Activated effector memory CD4-positive, alpha-beta T cell treated with anti-CD3 and anti-CD28 coated beads, Interleukin-2, amount 50 U/mL, for 16 hours (primary cell): ENCODE measurements at places on chromosomes 3 and 15.

- DNase-seq: no peak
Observed at GRCh38 chr15:24977686-24978085, 22.9 kb downstream of the SNRPN start.

- DNase-seq: no peak
Observed at GRCh38 chr3:159861369-159861987, 127.2 kb upstream of the IL12A start.

- DNase-seq: no peak
Observed at GRCh38 chr3:197541756-197542539, 13.8 kb downstream of the BDH1 start.

DNA sequence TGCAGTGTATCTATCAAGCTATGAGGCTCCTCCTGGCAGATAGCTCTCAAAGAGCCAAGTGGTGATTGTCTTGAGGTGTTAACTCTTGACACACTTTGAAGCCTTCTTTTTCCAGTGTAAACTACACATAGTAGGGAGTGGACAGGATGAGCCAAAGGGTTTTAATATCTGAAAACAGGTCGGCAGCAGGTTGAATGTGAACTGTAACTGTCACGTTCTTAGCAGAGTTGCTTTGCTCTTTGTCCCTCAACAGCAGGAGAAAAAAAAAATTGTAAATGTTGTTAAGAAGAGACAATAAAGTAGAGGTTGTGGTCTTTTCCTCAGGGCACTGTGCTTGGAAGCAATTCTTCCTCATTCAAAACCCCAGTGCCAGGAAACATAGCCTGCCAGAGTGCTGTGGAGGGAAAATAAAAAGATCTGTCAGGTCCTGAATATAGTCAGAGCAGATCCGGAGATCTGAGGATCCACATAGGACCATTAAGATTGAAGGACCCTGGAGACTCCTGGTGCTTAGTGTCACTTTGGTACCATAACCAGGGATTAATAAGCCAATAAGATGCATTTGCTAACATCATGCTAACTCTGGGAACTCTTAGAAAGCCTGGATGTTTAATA lies 229.7 kb downstream of the NAALADL2 start:
- no peak for DNase-seq

DNA sequence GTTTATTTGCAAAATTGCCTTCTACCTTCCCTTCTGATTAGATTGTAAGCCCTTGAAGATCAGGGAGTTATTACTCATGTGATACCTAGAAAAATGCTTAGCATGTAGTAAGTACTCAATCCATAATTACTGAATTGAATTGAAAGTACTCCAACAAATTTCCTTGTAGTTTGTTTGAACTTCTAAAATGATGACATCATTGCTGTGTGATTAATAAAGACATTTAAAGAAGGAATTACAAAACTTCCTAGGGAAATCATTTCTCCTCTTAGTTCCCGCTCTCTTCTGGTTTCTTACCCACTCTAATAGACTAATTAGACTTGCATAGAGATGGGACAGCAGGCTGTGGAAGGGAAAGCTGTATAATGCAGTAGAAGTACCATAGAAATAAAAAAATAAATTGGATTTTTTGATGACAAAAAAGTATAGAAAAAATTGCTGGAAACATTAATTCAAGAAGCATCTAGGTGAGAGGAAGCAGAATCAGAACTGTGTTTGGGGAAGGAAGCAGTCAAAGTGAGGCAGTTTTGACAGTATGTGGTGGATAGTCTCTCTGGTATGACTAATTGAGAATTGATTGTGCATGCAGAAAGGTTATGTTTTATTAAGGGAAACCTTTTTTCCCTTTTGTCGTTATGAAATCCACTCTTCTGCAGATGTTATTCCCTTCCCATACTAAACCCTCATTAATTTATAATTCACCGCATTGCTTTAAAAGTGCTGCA lies 93.0 kb downstream of the ALCAM start:
- no peak for DNase-seq

- DNase-seq: no peak
Observed at GRCh38 chr3:118974356-118975097, 60.1 kb downstream of the IGSF11 start.

- DNase-seq: no peak
Observed at GRCh38 chr3:145776782-145777408, 384.1 kb downstream of the PLOD2 start.

DNA sequence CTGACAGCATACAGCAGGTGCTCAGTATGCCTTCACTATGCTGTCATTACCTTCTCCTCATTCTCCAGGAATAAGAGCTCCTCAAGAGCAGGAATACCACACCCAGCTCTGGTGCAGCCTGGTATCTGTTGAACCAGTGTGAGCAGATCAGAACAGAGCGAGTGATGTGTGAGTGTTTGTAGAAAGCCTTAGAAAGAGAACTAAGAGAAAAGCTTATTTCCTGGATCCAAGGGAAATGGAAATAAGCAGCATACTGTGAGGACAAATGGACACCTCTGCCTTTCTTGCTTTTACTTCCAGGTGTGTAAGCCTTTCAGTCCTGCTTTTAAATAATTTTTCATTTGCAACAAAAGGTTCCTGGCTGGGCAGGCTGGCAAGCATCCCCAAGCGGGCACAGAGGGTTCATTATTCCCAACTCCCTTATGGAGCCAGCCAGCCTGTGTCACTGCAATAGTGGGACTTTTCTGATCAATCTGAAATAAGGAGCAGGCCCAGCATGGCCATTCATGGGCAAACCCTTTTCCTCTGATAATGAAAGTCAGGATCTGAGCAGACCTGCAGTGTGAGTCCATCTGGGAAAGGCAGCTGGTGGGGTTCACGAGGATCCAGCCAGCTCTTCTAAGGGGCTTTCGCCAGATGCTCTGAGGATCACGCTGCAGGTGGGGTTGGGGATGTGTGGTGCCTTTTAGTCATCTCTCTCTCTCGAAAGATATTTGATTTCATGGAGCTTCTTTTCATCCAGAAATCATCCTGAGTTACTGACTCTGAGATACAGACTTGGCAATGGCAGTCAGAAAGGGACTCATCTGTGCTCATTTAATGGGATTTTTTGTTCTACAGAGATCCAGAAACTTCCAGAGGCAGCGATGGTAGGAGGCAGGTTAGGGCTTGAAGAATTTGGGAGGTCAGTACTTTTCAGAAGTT lies 594.9 kb upstream of the CFAP20DC start:
- DNase-seq: no peak

GRCh38 chr3:69142090-69142489 lies 19.7 kb upstream of the LMOD3 start:
- DNase-seq: no peak

- DNase-seq: peak; percentile 82
Observed at GRCh38 chr15:77907824-77908751, 169.4 kb downstream of the TBC1D2B start.

DNA sequence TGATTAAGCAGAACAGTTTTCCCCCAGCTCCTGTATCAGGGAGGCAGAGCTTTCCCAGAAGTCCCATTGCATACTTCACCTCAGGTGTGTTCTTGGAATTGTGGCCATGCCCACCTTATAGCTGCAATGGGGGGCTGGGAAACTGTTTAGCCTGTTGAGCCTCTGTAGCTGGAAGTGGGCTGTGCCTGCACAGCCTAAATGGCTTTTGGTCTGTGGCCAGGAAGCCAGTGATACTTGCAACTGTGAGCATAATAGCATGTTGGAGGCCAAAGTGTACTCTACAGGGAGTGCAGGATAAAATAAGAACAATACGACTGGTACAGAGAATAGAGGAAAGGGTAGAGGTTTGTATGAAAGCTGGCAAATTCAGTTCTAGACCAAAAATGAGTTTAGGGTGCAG lies 248.5 kb downstream of the PTPRG start:
- no peak for DNase-seq

DNA sequence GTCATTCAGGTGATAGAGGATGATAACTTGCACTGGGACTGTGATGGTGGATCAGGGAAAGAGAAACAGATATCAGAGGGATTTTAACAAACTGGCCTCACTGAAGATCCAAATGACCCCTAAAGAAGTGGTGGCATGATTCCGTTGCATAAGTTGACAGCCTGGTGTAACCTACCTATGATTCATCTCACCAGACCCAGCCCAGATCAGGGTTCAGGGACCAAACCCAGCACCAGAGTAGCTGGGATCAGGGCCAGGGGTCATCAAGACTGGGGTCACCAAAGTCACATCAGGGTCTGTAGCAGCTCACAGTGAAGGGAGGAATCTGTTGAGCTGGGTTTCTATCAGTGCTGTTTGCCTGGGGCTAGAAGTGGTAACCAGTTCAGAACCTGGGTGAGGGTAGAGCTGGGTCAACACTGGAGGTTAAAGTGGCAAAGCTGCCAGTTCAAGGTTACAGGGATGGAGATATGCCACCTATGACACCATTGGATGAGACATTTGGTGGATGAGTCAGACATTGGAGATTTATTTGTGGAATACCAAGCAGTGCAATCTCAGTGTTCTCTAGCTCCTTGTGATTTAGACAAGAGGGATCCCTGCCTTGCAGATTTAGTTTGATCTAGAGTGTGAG lies 35.9 kb downstream of the CASR start:
- DNase-seq: no peak

DNA sequence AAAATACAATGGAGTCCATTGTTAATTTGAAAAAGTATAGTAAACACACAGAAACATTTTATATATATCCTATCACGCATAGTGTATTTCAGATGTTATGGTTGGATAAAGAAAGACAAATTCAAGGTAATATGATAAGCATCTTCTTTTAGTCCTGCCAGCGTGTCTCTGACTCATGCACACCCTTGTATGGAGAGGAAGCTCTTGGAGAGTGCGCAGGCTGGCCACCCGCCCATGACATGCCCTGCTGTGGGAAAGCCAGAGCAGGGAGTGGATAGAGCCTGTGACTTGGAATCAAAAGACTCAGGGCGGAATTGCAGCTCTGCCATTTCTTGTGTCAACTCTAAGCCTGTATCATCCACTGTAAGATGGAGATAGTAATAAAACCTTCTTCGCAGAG lies 23.0 kb upstream of the COPG1 start:
- no peak for DNase-seq

- DNase-seq: no peak
Observed at GRCh38 chr3:88046766-88047165, 12.0 kb downstream of the CGGBP1 start.

GRCh38 chr3:46383211-46383950 lies 12.6 kb downstream of the CCR5 start:
- no peak for DNase-seq

DNA sequence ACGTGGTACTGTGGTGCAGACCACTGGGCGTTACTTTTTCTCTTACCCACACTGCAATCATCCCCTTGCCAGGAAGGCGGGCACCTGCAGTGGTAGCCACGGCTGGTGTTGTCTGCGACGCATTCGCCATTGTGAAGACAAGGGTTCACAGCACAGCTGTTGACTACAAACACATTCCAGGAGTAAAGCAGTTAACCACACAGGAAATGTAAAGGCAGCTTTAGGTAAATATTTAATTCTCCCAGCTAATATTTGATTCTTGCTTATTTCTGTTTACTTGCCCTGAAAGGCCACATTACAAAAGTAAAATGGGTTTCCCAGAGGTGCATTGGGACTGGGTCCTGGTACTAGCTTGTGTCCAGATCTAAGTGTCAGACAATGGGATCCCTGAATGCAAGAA lies 45.4 kb downstream of the HEG1 start:
- no peak for DNase-seq

- DNase-seq: no peak
Observed at GRCh38 chr3:38805765-38806386, 10.1 kb downstream of the SCN10A start.

DNA sequence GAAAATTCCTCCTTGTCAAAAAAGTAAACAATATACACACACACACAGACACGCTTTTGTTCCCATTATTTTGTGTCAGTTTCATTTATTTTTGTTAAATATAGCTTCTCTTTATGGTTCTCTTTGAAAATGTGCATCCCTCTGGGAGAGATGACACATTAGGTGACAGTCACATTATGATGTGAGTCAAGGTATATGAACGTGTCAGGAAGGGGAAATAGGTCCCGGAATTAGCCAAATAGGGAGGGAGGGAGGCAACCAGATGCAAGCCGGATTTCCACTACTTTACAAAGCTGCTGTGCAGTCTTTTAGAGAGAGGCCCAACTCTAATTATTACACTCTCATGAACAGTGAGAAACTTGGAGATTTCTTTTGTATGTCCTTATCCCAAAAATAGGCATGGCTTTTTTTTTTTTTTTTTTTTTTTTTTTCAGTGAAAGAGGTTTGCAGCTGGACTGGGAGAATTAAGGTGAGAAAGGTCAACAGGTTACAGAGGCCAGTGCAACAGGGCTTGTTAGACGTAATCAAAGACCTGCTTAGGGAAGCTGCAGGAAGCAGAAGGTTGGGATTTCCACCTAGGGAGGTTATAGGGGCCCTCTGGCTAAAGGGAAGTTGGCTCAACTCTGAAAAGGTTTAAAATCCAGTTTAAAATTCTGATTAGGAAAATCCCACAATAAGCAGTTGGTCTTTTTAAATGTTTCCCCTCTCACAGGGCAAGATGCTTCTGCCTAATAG lies 240.5 kb upstream of the UBE2E1 start:
- no peak for DNase-seq

DNA sequence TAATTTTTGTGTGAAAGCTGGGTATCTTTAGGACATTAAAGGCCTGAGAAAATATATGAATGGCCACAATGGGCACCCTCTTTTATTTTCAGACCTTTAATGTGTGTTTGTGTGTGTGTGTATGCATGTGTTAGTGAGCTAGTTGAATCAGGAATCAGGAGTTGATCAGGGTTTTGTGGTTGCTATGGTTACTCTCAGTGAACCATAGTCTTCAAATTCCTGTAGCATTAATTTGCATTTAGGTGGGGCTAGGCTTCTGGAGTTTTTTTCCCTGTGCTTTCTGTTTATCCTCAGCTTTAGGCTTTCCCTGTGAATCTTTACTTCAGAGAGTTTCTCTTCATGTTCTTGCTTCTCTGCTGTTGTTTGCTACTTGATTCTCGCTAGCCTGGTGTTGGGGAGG lies 122.0 kb upstream of the ONECUT1 start:
- no peak for DNase-seq
